Glomerular endothelial cell (primary cell): ENCODE measurements at places on chromosomes 11 and 22. TPM values are rescaled to one million over a fixed set of nuclear protein-coding genes. Genes with fewer than 3 reads are reported as not detected.

Gene RRP7A
- total RNA-seq, result 20.6 and 28.5 TPM in 2 replicates

Gene SCN4B
- 0.23 and 0.92 TPM in 2 replicates for total RNA-seq

Gene ANGPTL5
- not detected in 2 replicates for total RNA-seq

DNA sequence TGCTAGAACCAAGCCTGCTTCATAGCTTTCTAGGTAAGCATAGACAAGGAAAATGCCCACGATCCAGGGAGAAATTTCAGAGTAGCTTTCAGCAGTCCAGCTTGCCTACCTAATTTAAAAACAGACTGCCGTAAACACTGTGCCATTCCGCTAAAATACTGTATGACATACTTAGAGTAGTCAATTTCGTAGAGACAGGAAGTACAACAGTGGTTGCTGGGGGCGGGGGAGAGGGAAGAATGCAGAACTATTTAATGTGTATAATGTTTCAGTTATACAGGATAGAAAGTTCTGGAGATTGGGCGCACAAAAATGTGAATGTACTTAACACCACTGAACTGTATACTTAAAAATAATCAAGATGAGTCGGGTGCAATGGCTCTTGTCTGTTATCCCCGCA lies 56.7 kb downstream of the C11orf58 start:
- DNase-seq, result no peak

Gene GAB2
- total RNA-seq, result 22.3 and 33.2 TPM in 2 replicates

- no peak for DNase-seq
Measured at GRCh38 chr11:69557266-69557665, 75.8 kb downstream of the LINC01488 start.

Gene LRRC56
- total RNA-seq, result 0.53 TPM in 2 replicates
